ENCODE measurements at places on chromosomes 7 and 10.

DNA sequence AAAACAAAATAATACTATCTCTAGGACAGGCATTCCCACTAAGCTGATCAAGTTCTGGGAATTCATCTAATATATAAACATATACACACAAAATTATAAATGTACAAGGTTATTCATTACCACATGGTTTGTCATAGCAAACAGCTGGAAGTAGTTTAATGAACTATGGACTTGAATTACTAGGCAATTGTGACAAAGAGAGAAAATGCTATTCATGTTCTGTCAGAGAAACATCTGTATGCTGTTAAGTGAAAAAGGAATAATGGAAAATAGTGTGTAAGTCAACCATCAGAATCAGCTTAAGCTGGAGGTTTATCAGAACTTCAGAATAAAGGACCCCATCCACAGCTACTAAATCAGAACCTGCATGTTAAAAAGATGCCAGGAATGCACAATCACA lies 2.8 kb downstream of the ZNF248 start:
- DNase-seq: no peak

DNA sequence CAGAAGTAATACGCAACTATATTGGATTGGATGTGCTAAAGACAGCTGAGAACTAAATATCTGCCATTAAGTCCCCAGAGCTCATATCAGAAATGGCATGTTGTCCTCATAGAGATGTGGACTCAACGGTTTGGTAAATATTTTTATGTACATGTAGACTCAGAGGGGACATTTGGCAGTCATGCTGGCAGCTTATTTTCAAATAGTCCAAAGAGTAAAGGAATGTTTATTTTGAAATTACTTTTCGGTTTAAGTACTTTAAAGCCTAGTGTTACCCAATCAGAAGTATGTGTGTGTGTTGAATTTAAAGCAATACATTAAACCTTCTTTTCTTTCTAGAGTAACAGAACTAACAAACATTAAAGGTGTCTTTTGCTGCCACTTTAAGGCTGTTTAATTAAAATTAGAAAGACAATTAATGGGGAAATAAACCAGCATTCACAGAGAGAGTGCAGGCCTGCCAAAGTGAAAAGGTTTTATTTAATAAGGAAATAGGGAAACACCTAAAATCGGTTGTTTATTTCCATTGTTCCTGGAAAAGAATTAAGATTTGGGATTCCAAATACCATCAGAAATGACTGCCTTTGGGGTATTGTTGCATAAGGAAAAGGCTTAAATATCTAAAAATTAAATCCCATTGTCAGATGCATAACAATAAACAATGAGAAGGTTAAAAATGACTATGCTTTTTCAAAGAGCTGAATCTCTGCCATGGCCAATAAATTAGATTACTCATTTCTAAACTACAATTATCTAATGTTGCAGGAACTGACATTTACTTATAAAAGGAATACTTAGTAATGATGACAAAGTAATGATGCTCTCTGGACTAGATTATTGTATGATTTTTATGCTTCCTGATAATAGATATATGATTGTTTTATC lies 113.4 kb upstream of the AHR start:
- no peak for DNase-seq

DNA sequence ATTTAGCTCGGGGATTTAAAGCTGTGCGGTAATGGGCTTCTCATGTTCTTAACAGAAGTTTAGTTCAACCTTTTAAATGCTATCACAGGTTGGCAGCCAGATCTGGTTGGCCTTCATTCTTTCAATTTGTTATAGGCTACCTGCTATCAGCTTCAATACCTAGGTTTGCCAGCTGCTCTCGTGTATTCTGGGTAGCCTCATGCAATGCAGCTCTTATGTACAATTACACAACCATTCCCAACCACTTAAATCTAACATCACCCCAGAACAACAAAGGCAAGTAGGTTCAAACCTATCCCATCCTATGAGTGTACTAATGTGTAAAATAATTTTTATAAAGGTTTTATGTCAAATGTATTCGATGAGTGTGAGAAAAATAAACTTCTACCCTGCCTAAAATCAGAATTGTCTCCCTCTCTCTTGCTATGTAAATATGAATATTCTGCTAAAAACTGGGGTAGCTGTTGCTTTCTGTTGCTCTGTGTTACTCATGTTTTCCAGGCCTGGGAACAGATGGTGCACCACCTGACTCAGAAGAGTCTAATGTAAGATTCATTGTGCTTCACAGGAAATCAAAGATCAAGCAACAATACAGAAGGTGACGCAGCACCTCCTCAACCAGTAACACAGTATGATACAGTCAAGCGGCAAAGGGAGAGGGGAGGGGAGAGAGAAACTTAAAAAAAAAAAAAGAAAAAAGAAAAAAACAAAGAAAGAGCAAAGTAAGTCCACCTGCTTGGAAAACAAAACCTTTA lies 188.6 kb downstream of the ETV1 start:
- DNase-seq: no peak

GRCh38 chr10:102702742-102703141 lies 11.5 kb downstream of the ARL3 start:
- DNase-seq: no peak

DNA sequence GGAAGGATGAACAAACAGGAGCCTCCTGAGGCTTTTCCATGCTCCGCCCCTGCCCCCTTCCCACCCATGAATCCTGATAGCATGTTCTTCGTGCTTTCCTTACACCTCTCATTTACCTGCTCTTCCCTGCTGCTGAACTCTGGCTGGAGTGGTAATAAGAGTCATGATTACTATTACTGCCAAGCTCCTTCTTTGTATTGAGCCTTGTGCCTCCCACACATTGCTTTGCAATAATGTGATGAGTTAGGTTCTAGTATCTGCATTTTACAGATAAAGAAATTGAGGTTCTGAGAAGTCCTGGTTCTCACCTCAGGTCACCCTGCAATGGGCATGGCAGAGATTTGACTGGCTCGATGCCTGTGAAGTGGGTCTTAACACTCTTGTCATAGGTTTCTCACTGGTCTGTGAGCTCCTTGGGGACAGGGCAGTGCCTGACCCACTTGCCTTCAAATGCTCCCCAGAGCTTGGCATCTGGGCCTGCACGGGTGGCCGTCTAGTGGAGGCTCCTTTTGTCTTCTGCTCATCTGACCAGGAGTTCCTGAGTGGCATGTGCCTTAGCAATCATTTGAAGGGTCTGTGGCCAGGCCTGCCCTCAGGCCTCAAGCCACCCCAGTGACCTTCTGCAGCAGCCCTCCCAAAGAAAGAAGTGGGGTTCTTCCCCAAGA lies 309.2 kb upstream of the ZMIZ1 start:
- DNase-seq: no peak

GRCh38 chr10:1417574-1417973 lies 319.8 kb downstream of the ADARB2 start:
- no peak for DNase-seq

DNA sequence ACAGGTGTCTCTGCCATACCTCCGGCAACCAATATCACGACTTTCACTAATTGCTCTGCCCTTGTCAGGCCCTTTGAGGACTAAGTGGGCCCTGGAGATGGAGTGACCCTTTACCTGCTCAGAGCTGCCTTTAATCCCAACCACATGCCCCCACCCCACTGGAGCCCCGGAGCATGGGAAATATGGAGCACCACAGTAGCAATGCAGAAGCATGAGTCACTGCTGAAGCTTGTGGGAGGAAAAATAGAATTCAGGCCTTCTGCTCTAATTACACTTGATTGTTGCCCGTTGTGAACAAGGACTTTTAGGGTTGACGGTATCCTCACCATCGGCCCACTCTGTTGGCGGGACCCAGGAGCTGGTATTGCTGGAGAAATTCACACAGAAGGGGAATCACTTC lies 52.5 kb upstream of the FRMD4A start:
- no peak for DNase-seq

GRCh38 chr10:4671451-4672145 lies 154.4 kb upstream of the AKR1E2 start:
- DNase-seq: no peak

GRCh38 chr10:43194266-43194665 lies 56.0 kb downstream of the CSGALNACT2 start:
- DNase-seq: no peak

- DNase-seq: no peak
These were observed 214.0 kb upstream of the PRSS58 start for GRCh38 chr7:142471820-142472219.

- DNase-seq: no peak
These were observed 294.3 kb downstream of the MAGI2 start for GRCh38 chr7:79159040-79159664.

DNA sequence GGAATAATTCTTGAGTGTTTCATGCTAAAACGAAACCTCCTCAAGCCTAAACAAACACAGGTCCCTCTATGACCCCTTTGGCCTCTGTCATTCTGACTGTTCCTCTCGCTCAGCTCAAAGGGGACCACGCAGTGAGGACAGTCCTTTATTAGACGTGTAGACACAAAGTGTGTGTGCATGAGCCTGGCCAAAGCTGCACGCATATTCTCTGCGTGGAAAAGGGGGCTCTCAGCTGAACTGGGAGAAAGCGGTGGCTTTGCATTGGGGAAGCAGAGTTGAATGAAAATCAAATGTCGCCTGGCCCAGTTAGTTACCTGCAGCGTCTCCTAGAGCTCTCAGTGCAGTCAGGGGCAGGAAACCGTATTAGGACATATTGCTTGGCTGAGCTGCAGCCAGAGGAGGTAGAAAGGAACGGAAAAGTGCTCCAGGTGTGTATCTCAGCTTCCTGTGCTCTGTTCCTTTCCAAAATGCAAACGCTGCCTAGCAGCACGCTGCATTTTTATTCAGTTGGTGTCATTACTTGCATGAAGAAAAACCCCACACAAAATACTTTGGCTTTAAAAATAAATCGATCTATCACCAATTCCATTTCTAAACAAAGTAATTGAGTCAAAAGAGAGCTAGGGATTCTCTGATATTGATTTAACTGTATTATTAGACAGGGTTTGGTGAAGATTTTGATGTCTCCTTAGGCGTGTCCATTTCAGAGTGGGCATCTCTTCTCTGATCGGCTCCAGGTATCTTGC lies 4.9 kb downstream of the GATA3 start:
- peak; percentile 69 for DNase-seq

GRCh38 chr10:78774999-78775711 lies 293.6 kb upstream of the ZMIZ1 start:
- peak; percentile 69 for DNase-seq

DNA sequence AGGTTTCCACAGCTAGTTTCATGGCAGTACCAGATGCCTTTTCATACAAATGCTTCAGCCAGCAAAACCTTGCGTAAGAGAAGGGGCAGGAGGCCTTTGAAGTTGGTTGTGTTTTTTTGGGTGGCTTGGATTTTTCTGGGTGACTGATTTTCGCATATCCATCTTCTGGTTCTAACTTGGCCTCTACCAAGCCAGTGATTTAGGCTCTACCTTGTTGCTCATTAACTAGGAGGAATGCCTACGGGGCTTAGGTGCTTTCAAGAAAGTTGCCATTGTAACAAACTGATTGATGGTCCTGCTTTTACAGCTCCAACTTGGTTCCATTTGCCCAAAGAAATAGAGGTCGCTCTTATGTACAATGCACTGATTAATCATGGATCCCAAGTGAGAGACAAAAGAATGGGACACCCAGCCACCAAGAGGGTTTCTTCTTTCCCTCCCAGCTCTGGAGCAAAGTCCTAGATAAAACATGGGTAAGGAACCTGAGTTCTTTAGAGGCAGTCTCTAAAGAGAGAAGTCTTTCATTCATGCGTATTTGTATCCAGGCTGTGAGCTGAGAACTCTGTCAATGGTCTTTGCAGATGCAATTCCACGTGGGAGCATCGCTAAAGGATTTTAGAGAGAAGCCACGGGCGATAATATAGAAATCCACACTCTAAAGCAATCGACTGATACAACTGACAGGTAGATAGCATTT lies 92.1 kb upstream of the FGFR2 start:
- no peak for DNase-seq

DNA sequence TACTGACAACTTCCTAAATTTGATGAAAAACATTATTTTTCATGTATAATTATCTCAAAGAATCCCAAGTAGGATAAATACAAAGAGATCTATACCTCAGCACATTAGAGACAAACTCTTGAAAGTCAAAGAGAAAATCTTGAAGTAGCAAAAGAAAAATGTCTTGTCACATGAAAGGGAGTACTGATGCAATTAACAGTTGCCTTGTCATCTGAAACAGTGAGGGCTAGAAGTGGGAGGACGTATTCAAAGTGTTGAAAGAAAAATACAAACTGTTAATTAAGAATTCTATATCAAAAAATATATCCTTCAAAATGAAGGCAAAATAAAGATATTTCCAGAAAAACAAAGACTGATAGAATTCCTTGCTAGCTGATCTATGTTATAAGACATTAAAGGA lies 35.5 kb upstream of the ARHGAP22 start:
- no peak for DNase-seq

DNA sequence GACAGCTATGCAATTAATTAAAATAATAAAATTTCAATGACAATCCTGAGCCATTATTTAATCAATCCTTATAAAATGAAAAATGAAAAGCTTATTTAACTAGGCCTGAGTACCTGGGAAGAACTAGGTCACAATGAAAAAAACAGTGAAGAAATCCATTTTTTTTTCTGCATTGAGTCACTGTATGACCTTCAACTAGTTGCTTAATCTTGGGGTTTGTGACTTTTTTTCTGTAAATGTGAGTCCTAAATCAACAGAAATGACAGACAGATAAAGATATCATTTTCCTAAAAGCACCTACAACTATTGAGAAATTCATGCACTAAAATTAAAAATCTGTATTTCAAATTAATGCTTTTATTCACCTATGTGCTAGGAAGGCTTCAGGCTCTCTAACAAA lies 96.8 kb downstream of the TMEM26 start:
- DNase-seq: no peak

DNA sequence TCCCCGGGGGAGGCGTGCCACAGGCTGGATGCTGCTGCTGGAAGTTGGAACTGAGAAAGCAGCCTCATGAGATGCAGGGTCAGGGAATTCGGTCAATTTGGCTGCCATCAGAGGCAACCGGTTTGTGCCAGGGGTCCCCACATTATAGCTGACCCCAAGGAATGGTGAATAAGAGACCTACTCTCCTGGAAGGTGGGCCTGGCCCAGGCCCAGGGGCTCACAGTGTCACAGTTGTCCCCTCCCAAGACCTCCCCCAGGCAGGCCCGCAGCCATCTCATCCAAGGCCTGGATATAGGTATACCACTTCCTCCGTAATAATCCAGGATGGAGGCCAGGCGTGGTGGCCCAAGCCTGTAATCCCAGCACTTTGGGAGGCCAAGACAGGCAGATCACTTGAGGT lies 114.6 kb downstream of the NPTX2 start:
- DNase-seq: no peak

DNA sequence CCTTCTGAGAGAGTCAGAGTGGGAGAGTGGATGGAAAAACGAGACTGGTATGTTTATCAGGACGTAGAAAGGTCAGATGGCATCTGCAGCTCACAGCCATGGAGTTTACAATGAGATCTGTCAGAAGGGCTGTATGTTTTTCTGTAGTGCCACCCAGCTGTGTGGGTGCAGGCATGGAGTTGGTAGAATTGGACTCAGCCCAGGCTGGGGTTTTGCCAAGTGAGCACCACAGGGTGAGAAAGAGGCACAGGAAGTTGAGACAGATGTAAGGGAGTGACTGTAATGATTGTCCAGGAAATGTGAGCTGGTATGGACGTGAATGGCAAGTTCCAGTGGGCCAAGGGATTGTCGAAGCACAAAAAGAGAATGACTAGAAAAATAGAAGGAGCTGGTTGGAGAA lies 9.1 kb upstream of the ZYX start:
- DNase-seq: peak; percentile 36

GRCh38 chr7:108049962-108050361 lies 47.0 kb upstream of the LAMB1 start:
- no peak for DNase-seq

Measured in endodermal cell (in vitro differentiated cells).